ENCODE measurements at places on chromosomes 2 and 18. TPM values are rescaled to one million over a fixed set of nuclear protein-coding genes. Genes with fewer than 3 reads are reported as not detected.

The TCF7L1 gene
- 3.1 TPM for total RNA-seq

The IL1RL1 gene
- 65.3 TPM for total RNA-seq

The COL4A3 gene
- total RNA-seq = 2.7 TPM

The SERPINB13 gene
- not detected for total RNA-seq

The UBXN4 gene
- total RNA-seq = 48.7 TPM

The CCDC74A gene
- 2.8 TPM for total RNA-seq

The BOLL gene
- not detected for total RNA-seq

The WNT6 gene
- total RNA-seq = 2.4 TPM

The C2orf69 gene
- total RNA-seq = 8.0 TPM

The CCDC148 gene
- 0.20 TPM for total RNA-seq

The PRSS56 gene
- not detected for total RNA-seq

The MRPL30 gene
- total RNA-seq = 37.8 TPM

The SERPINE2 gene
- total RNA-seq = 20.2 TPM
